ENCODE measurements at places on chromosomes 12 and 14.

DNA sequence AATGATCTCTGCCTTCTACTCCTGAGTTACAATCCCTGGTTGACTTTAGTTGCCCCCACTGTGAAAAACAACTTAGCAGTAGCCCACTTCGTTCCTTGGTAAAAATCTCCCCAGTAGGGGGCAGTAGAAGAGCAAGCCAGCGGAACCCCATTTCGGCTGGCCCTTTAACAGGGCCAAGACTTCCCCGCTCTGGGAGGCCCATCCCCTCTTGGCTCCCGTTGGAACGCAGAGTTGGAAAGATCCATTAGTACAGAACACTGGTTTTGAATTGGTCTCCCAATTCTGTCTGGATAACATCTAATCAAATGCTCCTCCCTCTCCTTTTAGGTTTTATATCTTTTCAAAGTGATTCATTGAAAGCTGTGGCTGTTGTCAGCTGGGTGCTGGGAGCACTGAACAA is 1133.3 kb downstream of the BCL11B start:
- DNase-seq, result peak; percentile 64

GRCh38 chr14:104757238-104757585 is 4.3 kb downstream of the SIVA1 start:
- no peak for DNase-seq

GRCh38 chr14:44438221-44438620 is 68.9 kb downstream of the FSCB start:
- no peak for DNase-seq

GRCh38 chr14:103882503-103883262 is 35.3 kb upstream of the PPP1R13B start:
- DNase-seq, result no peak

DNA sequence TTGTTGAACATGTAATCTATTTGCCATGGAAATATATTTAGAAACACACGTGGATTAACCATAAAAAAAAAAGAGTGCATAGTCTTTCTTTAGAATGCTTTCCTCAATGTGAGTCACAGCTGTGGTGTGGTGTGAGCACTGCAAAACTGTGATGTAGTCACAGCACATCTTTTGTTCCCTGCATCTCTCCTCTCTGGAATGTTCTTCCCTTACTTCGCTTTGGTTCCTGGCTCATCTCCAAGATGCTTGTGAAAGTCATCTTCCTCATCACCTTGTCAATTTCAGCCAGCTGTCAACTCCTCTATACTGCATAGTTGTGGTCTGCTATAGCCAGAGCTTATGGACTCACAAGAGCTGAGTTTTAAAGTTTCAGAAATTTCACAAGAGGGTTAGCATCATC is 60.2 kb downstream of the STAB2 start:
- no peak for DNase-seq

DNA sequence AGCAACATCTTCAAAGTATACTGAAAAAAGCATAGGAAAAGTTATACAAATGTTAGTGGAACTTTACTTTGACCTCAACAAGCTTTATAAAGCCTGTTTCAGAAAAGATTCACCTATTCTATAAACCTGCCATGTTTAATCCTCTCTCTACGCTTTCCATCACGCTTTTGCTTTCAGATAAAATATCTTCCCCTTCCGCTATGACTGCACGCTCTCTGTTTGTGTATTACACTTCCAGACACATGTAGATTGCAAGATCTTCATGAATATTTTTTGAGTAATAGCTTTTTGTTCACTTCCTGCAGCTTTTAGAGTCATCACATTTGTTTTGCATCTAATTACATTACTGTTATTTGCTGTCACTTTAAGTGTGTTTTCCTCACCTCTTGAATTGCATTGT is 271.4 kb downstream of the RASSF9 start:
- DNase-seq, result no peak

DNA sequence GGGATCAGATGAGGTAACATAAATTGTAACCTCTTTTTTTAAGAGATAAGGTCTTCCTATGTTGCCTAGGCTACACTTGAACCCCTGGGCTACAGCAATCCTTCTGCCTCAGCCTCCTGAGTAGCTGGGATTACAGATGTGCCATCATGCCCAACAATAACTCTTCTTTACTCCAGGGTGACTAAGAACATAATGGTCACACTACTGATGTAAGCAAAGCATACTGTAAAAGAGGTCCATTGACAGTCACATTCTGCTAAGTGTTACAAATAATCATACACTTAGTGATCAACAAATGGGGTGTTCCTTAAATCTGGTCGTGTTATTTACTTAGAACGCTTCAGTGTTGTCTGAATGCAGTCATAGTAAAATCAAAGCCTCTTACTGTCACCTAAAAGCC is 68.9 kb downstream of the EPS8 start:
- no peak for DNase-seq

DNA sequence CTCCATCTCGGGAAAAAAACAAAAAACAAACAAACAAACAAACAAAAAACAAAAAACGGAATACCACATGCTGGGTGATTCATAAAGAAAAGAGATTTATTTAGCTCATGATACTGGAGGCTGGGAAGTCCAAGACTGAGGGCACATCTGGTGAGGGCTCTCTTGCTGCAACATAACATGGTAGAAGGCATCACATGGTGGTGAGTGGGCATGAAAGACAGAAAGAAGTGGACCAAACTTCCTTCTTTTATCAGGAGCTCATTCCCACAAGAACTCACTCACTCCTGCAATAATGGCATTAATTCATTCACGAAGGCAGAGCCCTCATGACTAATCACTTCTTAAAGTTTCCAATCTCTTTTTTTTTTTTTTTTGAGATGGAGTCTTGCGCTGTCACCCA is 8.0 kb upstream of the LGMN start:
- DNase-seq, result no peak

DNA sequence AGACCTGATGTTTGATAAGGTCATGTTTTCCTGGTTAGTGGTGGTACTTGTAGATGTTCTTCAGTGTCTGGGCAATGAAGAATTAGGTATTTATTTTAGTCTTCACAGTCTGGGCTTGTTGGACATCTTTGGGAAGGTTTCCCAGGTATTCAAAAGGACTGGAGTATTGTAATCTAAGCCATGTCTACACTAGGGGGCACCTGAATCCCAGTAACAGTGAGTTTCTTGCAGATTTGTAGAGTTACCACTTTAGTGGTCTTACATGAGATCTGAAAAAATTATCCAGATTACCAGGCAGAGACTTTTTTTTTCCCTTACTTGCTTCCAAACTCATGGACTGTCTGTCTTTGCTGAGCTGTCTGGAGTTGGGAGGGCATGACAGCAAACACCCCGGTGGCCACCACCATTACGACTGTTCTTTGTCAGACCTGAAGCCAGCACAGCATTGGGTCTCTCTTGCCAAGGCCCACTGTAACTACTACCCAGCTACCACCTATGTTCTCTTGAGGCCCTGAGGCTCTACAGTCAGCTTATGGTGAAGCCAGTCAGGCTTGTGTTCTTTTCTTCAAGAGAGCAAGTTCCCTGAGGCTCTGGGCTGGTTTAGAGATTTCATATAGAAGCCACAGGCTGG is 820.7 kb upstream of the FBXO33 start:
- no peak for DNase-seq

GRCh38 chr14:24982472-24983155 is 67.3 kb downstream of the STXBP6 start:
- DNase-seq, result no peak

DNA sequence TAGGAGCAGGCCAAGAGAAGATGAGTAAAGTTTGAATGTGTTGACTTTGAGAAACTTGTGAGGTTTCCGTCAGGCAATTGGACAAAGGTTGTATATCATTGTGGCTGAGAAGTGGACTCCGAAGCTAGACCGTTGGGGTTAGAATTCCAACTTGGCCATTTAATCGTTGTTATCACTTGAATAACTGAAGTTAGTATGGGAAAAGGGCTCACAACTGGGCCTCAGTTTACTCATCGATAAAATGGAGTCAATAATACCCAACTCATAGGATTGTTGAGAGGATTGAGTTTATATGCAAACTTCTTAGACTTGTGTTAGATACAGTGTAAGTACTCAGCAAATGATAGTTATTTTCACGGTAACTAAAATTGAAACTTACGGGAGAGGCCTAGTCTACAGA is 846 bp downstream of the SLIRP start:
- DNase-seq, result no peak

DNA sequence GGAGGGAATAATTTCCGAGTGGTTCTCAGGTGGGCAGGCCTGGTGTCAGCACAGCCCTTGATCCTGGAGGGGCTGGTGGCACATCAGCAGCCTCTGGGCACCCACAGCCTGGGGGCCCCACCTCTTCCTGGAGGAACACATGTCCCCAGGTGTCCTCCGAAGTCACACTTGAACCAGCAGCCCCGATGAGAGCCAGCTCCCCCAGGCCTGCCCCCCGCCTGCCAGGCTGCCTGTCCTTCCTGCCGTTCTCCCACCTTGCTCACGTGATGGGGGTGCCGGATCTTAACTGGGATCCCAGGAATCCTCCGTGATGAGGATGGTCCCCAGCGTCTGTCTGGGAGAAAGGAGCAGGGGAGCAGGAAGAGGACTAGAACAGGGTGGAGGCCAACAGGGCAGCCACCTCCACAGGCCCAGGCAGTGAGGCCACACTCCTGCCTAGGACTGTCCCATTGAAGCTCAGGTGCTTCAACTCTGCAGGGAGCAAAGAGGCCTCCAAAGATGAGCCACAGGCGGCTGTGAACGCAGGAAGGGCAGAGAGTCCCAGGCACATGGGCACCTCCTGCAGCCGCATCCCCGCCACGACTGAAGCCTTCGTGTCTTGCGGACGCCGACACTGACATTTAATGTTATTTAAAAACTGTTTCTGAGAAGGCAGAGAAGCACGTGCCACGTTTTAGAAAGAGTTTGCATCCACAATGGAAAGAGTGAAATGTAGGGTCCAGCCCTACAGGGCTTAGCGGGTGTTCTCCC is 77.5 kb downstream of the GALNT9 start:
- no peak for DNase-seq

- DNase-seq, result no peak
Observed at GRCh38 chr12:110966081-110966760, 45.8 kb upstream of the MYL2 start.

DNA sequence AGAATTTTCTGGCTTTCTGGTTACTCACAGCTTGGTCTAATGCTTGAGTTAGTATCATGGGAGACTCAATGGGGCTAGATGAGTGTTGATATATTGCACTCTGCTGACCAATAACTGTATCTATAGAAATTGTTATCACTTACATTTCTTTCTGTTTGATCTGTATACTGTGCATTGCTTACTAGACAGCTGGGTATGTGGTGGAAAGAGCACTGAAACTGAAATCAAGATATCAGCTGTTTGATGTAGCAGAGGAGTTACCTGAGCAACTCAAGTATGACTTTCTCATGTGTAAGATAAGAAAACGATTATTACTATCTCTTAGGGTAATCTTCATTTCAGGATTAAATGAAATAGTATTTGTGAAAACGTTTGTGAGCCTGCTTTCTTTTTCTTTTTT is 183.0 kb downstream of the SLC15A5 start:
- no peak for DNase-seq

DNA sequence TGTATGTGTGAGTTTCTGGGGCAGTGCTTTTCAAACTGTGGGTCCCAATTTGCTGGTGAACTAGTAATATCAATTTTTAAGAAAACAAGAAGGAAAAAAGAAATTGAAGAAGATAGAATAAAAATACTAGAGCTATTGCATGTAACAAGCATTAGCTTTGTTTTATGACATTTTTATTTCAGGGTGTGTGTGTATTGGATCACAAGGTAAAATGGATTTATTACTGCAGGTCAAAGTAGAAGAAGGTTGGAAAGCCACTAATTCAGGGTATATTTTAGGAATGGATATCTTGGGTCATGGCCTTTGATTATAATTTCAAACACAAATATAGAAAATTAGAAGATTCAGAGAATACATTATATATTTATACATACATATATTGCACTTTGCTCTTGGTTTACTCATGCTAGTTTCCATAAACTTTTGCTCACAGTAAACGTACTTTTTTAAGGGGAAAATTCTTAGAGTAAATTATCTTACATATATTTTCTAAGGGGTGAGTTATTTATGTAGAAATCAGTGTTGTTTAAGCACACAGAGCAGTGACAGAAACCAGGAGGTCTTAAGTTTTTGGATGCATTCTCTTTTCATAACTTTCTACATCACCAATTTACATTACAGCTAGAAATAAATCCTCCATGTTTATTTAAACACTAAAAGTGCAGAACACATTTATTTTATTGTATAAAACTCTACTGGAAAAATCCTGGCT is 34.5 kb upstream of the PPM1A start:
- DNase-seq, result no peak

DNA sequence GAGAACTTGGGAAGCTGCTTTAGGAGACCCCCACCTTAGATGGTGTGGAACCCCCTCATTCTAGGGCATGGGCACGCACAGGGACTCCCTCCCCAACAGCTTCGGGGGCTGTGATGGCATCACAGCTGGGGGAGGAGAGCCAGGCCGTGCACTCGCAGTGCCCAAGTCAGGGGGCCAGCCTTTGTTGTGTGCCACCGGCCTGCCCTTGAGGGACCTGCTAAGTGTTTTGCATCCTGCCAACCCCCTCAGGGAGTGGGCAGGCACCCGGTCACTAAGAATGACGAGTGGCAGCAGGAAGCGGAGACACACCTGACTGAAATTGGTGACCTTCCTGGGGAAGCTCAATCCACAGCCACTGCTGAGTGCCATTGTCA is 334.9 kb upstream of the SFSWAP start:
- no peak for DNase-seq

DNA sequence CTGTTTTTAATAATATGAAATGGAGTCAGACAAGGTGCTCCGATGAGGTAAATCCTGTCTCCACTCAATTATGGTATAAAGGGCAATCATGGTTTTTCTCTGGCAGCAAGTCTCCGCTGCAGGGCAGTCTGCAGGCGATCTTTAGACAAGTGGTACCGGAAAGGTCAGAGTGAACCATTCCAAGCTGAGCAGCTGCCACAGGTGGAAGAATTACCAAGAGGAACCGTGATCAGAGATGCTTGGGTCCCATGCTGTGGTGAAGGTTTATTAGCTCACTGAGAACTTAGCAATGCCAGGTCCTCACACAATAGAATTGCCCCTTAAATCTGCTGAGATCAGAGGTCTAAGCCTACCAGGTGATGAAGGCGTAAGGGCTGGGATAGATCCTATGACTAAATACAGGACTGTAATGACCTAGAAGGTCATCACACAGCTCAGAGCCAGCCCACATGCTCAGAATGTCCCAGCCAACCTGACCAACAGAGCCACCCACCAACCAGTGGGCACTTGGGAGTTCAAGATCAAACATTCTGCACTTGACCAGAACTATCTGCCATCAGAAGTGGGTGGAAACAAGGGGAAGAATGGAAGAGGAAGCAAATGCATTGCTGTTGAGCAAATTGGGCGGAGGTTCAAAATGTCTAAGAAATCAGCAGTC is 175.2 kb upstream of the BCL2L14 start:
- no peak for DNase-seq

Data from activated naive CD4-positive, alpha-beta T cell treated with Interleukin-2 at 50 U/mL for 16 hours (primary cell).